ENCODE measurements at places on chromosomes 5 and 9.

DNA sequence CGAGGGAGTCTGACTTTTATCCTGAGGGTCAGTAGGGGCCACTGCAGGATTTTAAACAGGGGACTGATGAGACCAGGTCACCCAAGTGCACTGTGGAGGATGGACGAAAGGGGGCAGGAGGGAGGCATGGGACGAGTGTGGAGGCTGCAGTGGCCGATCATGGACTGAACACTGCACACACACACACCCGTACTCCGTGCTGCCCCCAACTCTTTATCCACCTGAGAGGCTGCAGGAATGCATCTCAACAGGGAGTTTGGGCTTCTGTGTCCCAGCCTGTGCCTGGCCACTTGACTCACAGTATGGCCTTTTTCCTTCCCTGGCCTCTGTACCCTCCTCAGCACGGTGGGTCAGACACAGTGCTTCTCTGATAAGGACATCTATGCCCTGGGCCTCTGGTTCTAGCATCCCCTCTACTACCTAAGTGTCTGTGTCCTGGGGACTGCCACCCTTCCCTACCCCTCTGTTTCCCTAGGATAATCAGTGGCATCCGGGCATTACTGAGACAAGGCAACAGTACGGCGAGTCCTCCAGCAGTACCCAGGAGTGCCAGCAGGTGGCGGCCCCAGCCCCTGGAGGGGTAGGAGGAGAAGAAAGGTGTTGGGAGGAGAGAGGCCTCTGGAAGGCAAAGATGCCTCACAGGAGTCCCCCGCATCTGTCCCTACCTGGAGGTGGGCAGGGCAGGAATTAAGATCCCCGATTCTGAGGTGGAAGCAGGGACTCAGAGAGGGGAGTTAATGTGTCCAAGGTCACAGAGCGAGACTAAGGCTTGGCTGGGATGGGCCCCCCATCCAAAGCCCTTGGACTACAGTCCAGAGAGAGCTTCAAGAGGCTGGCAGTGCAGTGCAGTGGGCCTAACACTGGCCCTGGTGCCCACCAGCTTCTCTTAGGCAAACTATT is 5.1 kb upstream of the CDX1 start:
- DNase-seq: peak; percentile 71

DNA sequence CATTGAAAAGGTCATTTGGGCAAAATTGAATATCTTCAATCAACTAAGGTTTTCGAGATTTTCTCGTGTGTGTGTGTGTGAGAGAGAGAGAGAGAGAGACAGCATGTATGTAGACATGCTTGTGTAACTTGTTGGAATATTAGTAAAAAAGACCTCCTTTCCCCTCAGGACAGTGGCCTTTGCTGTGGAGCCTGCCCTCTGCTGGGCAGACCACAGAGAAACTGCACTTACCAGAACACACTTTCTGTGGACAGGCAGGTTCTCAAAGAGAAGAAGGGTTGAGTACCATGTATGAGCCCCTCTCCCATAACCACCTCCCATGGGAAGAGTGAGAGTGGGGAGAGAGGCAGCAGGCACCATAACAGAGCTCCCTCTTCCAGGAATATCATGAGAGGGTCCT is 45.6 kb downstream of the CFAP90 start:
- no peak for DNase-seq

DNA sequence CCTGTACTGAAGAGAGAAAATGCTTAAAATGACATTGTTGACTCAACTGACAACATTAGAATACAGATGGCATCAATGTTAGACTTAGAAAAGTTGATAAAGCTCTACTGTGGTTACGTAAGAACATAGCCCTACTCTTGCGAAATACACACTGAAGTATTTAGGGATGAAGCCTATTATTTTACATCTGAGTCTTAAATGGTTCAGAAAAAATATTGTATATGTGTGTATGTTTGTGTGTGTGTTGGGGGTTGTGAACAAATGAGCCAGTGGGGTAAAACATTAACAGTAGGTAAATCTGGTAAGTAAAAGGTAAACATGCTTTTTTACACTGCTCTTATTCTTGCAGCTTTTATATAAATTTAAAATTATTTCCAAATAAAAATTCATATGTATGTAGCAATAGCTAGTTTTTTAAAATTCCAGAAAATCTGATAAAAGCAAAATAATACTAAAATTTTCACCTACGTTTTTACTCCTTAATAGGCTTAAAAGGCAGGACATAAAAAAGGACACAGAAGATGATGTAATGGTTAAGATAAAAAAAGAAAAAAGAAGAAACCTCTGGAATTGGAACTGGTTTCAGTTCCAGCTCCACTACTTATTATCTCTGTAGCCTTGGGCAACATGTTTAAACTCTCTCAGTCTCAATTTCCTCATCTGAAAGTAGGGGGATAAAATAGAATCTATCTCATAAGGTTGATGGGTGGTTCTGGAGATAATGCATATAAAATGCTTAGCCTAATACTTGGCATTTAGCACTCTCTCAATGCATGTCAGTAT is 44.3 kb downstream of the GARNL3 start:
- no peak for DNase-seq

GRCh38 chr5:71663191-71663969 is 55.7 kb upstream of the CARTPT start:
- DNase-seq: no peak

DNA sequence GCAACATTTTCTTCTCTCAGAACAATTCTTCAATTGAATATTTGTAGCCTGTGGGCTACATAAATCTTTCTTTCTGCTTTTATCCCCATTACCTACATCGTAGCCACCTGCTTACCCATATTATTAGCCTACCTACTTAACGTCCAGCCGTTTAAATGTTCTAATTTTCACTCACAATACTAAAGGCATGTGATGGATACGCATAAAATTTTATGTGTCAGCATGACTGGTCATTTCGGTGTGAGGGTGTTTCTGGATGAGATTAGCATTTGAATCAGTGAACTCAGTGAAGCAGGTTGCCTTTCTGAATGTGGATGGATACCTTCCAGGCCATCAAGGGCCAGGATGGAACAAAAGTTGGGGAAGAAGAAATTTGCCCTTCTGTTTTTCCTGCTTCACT is 1722.5 kb upstream of the ACO1 start:
- DNase-seq: no peak

DNA sequence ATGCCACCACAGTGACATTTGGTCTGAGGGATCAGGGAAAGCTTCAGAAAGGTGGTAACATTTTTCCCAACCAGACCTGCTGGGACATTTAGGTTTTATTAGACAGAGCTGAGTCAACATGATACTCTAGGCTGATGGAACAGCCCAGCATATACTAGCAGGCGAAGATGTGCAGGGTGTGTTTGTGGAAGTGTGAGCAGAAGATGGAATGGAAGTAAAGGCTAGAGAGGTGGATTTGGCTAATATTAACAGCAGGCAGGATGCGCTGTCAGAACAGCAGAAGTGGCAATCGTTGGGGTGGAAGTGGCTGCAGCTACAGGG is 340.6 kb downstream of the ASTN2 start:
- DNase-seq: no peak

DNA sequence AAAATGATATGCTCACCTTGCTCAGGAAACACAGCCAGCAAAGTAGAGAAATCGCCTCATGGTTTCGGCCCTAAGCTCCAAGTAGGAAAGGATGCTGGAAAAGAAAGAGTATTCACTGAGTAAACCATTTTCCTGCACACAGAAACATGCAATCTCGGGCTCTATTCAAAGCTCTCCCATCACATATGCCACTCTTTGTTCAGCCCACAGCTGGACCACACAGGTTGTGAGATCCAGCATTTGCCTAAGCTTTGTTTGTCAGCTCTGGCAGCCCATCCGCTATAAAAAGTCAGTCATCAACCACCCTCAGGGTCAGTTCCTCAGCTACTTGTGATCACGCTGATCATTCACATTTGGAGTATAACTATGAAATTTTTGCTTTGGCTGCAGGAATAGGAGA is 96.5 kb upstream of the SMARCA2 start:
- no peak for DNase-seq

DNA sequence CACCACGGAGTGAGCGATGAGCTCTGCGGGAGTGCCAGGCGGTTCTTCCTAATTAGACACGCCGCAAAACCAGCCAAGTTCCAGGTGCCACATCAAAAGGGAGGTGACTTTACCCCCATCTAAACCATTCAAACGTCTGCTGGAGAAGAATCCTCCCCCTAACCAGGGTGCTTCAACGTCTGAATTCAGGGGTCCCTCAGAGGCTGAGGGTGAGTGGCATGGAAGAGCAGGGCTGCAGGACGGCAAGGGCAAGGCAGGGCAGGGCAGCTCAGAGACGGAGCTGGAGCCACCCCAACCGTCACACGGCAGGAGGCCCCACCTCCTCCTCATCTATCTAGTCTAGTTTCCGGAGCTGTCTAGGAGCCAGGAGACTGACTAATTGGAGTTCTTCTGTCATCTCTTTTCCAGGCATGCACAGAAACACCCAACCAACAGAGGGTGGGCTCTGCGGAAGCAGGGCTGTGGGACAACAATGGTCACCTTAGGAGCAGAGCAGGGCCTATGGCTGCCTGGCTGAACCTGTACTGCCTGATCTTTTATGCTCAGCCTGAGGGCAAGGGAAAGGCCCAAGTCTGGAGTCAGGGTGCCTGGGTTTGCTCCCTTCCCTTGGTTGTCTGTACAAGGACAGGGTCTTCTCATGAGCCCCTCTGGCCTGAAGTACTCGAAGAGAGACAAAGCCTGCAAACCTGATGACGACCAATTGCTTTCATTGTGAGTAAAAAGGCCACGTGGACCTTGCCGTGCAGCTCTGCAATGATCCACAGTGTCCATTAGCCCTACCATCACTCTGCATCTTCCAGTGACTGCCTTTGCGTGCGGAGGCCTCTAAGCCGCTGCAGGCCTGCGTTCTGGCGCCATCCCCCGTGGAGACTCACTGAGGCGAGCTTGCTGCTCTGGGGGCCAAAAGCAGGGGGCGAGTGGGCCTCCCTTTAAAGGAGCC is 81.0 kb upstream of the SLC25A51 start:
- DNase-seq: no peak

- DNase-seq: no peak
These were observed 31.7 kb downstream of the ADRB2 start for GRCh38 chr5:148858106-148858505.

GRCh38 chr9:80383331-80383730 is 811.6 kb downstream of the TLE4 start:
- no peak for DNase-seq

- DNase-seq: no peak
These were observed 815.5 kb downstream of the TLE1 start for GRCh38 chr9:80873861-80874260.

GRCh38 chr5:145360936-145361335 is 474.2 kb downstream of the PRELID2 start:
- no peak for DNase-seq

DNA sequence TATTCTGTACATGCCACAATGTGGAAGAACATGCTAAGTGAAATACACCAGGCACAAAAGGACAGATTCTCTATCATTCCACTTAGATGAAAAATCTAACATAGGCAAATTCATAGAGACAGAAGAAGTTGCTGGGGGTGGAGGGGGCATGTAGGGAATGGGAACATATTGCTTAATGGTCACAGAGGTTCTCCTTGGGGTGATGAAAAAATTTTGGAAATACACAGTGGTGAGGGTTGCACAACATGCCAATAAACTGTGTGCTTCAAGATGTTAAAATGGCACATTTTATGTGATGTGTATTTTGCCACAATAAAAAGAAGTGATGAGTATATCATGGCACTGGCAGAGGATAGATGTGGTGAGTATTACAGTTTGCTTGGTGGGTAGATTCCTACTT is 111.9 kb downstream of the SUSD1 start:
- DNase-seq: no peak

DNA sequence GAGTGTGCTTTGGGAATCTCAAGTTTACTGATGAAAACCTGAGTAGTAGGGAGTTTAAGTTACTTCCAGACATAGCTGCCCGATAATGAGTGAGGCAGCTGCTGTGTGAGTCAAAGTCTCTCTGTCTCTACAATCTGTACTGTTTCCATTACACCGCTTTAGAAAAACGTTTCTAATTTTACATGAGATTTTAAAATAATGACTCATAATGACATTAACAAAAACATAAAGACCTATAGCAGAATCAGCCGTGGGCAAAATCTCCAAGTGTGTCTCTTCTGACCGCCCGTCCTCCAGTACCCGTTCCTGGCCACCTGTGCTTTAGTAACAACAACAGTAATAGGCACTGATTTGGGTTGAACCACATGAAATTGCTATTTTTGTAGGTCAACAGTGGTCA is 69.6 kb upstream of the PRRC1 start:
- DNase-seq: no peak

DNA sequence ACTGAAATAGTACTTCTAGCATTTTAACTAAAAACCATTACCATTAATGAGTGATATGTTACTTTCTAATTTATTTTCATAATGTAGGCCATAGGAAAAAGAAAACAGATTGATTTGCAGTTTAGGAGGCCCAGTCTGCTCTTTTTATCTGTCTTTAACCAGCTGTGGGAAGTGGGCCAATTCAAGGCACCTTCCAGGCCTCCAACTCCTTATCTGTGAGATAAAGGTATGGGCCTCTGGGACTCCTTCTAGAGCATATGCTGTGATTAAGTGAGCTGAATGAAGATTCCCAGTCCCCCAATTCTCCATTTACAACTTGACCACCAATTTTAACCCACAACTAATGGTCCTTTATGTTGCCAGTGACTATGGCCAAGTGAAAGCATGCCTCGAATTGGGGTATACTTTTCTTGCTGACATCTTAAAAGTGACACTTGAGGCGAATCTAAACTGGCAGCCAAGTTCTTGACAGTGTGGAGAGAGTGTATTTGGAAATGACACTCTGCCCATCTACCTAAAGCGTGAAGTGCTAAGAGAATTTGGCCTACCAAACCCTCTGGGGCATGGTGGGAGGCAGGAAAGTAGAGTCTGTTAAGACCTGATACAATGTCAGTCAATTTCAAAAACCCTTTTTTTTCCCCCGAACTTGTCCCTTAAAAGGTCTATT is 88.3 kb downstream of the PIK3R1 start:
- no peak for DNase-seq

- no peak for DNase-seq
These were observed 110.0 kb downstream of the PAX5 start for GRCh38 chr9:36924071-36924470.

DNA sequence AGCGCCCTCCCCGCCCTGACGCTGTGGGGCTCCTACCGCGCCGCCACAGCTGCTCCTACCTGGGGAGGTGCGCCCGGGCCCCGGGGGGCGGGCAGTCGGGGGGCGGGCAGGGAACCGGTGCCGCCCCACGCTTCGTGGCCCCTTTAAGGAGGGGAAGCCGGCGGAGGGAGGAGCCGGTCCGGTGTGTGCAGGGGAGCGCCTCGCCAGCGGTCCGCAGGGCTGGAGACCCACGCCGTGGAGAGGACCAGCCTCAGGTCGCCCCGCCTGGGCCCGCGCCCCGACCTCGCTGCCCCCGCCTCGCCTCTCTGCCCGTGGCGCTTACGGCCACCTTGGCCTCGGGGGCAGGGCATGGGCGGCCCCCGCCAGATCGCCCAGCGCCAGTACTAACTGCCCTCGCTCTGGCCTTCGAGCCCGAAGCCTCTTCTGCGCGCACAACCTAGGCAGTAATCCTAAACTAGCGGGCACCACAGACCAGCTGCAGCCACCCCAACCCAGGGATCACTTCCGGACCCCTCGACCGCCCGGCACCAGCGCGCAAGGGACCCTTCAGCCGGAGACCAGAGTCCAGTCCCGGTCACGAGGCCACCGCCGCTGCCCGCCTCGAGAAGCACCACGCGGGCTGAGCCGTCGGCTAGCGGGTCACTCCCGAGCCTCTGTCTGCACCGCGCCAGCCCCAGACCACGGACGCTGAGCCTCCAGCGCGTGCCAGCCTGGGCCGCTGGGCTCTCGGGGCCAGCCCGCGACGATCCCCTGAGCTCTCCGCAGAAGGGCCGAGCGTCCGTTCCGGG is at the start of gene FOXE1:
TSS of gene FOXE1 (plus strand) at position 171 of the 788 bp plus-strand sequence. CDS start 689 bp downstream, outside the sequence.
- no peak for DNase-seq

- no peak for DNase-seq
These were observed 130.1 kb upstream of the ZNF608 start for GRCh38 chr5:124876566-124876965.

Data from CD4-positive, alpha-beta T cell treated with Interleukin-12 subunit alpha and Interleukin-12 subunit beta, for 1 hour (primary cell).